T-cell (primary cell): ENCODE measurements at places on chromosomes 5 and 9. TPM values are rescaled to one million over a fixed set of nuclear protein-coding genes. Genes with fewer than 3 reads are reported as not detected.

- no peak overlapping the region for H3K27ac ChIP-seq
- peaks cover 16% of the 10 kb centered on the region for H3K4me1 ChIP-seq
- no peaks in the 10 kb centered on the region for H3K27me3 ChIP-seq
- DNase-seq, result peak; percentile 37
- no peaks in the 10 kb centered on the region for H3K36me3 ChIP-seq
- no peak overlapping the region for H3K4me3 ChIP-seq
Observed at GRCh38 chr5:133932441-133933168, 35.8 kb downstream of the C5orf15 start.

- DNase-seq, result no peak
- no peaks in the 10 kb centered on the region for H3K27me3 ChIP-seq
- no peak overlapping the region for H3K4me3 ChIP-seq
- H3K27ac ChIP-seq, result no peak overlapping the region
- peaks cover 2% of the 10 kb centered on the region for H3K36me3 ChIP-seq
Observed at GRCh38 chr9:76067696-76068095, 177.2 kb downstream of the PCSK5 start.

DNA sequence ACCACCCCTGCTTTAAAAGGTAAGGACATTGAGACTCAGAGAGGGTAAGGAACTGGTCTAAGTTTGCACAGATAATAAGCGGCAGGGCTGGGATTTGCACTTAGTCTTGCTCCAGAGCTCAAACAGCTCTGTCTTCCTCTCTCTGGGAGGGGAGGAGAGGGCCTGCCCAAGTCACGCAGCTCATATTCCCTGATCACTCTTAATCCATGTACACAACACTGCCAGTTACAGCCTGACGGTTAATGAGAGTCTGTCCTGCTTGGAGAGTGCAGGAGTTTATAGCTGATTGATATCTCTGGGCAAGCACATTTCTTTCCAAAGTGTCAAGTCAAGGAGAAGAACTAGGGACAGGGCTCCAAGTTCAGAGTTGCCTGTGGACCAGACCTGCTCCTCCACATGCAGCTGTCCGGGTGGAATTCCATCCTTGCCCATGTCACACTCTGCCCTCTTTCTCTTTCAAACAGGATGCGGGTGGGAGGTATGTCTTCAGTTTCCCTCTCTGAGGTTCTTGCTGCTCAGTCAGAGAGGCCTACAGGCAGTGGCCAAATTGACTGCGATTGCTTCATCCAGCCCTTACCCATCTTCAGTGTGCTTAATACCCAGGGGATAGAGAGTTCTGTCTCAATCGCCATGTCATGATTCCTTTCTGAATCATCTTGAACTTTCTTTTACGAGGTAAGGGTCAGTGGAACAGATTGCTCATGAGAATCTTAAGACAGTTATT is 54.5 kb downstream of the GALNT12 start:
- DNase-seq, result no peak
- H3K27ac ChIP-seq, result no peak overlapping the region
- no peak overlapping the region for H3K4me3 ChIP-seq
- H3K36me3 ChIP-seq, result no peaks in the 10 kb centered on the region
- peaks cover 18% of the 10 kb centered on the region for H3K27me3 ChIP-seq

DNA sequence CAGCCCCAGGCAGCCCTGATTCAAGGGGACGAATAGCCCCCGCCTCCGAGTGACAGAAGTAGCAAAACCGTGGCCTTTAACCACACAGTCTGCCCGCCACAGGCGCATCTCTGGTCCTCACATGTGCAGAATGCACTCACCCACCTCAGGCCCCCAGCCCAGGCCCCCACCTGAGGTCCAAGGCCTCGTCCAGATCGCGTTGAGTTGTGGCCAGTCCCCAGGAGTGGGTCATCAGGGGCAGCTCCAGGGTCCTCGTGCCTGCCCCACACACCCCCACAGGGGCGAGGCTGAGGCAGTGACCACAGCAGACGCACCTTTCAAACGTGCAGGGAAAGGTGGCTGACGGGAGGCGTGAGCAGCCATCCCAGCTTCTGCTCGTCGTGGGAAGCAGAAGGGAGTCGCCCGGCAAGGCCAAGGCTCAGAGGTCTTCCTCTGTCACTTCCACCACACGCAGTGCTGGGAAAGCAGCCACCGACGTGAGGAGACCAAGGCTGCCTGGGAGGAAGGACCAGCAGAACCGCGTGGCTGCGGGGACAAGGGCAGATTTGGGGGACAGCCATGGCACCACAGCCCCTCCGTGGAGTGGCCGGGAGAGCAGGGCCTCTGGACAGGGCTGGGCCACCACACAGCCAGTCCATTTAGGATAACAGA is 77.8 kb upstream of the OTULINL start:
- peaks cover 5% of the 10 kb centered on the region for H3K36me3 ChIP-seq
- H3K27me3 ChIP-seq, result no peaks in the 10 kb centered on the region
- H3K4me3 ChIP-seq, result no peak overlapping the region
- H3K4me1 ChIP-seq, result no peaks in the 10 kb centered on the region
- no peak for DNase-seq

GRCh38 chr9:114757984-114758383 is 47.9 kb downstream of the TNFSF15 start:
- no peaks in the 10 kb centered on the region for H3K36me3 ChIP-seq
- H3K27me3 ChIP-seq, result no peaks in the 10 kb centered on the region
- H3K4me1 ChIP-seq, result peaks cover 12% of the 10 kb centered on the region
- no peak overlapping the region for H3K27ac ChIP-seq
- no peak for DNase-seq

DNA sequence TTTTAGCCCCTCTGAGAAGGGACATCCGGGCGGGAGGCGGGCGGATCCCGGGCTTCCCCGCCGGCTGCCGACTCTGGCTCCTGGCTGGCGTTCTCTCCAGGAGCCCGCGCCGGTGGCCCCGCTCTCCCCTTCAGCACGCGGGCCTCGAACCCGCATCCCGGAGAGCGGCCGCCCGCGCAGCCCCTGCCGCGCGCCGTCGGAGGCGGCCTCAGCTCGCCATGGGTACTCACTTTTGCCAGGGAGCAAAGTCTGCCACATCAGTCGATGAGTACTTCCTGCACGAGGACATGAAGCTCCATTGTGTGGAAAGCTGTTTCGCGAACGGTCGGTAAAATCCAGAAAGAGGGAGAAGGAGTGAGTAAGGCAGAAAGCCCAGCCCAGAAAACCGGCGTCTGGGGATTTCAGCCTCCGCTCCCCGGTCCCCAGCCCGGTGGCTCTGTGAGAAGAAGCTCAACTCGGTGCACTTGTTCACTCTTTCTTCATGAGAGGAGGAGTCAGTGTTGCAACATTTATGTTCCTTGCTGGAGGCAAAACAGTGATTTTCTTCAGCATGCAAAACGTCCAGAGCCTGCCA is at the start of gene PRLR:
Gene PRLR, minus strand, starts transcription at position 450 of the 574 bp plus-strand sequence. CDS start 140,867 bp downstream, outside the sequence.
- DNase-seq, result no peak
- H3K36me3 ChIP-seq, result no peaks in the 10 kb centered on the region
- H3K27ac ChIP-seq, result no peak within 1 kb of the TSS
- H3K4me3 ChIP-seq, result no peak within 1 kb of the TSS
- peaks cover 18% of the 10 kb centered on the region for H3K27me3 ChIP-seq

DNA sequence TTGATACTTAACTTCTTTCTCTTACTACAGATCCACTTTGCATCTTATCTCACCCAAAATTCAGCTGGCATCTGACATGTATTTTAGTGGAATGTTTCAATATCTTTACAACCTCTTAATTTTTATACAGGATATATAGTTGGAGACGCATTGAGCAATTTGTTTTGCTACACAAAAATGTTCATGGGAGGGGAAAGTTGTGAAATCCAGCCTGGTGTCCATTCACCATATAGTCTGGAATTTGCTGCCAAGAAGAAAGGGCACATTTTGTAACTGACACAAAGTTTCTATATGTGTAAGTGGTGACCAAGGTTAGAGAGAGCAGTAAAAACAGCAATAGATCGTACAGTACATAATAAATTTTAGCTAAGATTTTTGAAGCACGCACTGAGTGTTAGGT is 14.0 kb upstream of the CHD1 start:
- no peak for DNase-seq
- H3K4me1 ChIP-seq, result no peaks in the 10 kb centered on the region
- H3K27ac ChIP-seq, result no peak overlapping the region
- no peaks in the 10 kb centered on the region for H3K36me3 ChIP-seq
- no peak overlapping the region for H3K4me3 ChIP-seq

Gene LVRN
- total RNA-seq, result 0.12 TPM

DNA sequence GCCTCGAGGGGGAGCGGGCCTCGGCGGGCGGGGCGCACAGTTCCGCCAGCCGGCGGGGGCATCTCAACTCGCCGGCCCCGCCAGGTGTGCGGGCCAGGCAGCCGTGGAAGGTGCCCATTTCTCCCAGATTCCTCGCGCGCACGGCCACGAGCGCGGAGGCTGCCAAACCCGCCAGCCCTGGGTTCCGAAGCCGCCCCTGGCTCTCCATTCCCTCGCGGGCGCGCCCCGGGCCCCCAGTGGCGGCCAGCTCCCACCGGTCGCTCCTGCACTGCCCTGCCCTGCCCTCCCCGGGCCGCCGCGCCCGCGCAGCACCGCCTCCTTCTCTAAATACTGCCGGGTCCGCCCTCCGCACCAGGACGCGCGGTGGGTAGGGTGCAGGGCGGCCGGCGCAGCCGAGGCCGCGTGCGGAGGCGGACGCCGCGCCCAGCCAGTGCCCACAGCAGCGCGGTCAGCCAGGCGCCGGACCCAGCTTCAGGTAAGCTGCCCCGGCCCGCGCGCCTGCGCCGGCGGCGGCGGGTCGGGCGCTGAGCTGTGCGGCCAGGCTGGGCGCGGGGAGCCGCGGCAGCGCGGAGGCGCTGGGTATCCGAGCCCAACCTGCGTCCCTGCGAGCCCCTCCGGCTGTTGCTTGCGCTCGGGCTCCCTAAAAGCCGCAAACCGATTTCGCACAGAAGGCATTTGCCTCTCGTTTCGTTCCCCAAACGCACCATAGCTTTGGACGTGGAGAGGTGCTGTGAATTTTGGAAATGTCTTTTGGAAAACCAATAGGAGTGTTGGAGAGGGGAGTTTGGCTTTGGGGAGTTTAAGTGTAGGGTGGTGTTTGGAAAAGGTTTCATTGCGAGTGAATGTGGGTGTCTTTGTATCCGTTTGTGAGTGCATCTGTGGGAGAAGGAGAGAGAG is at the start of gene TMEM171:
Gene TMEM171, plus strand, starts transcription at position 354 of the 897 bp plus-strand sequence. CDS start 2,799 bp downstream, outside the sequence.
- H3K4me3 ChIP-seq, result no peak within 1 kb of the TSS
- no peak within 1 kb of the TSS for H3K27ac ChIP-seq
- no peaks in the 10 kb centered on the region for H3K36me3 ChIP-seq

Gene PTPN3
- total RNA-seq, result 0.05 TPM

DNA sequence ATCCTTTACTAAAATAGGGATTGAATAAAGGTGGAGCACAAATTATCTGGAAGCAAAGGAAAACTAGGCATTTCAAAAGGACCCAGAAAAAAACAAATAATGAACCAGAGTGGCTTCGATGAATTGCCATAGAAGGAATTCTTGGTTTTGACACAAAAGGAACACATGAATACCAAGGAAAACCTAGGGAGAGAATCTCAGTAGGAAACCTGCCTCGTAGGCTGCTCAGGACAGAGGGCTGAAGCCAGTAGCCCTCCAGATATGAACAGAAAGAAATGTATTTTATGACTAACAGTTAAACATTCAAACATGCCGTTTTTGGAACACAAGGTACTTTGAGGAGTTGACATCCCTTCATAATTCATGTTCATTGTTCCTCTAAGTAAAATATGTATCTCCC is 245.5 kb downstream of the SLF1 start:
- H3K4me3 ChIP-seq, result no peak overlapping the region
- no peak overlapping the region for H3K27ac ChIP-seq
- H3K27me3 ChIP-seq, result no peaks in the 10 kb centered on the region

Gene SVEP1
- total RNA-seq, result 0.12 TPM

- no peak for DNase-seq
- no peak overlapping the region for H3K4me3 ChIP-seq
- H3K4me1 ChIP-seq, result no peaks in the 10 kb centered on the region
- H3K27ac ChIP-seq, result no peak overlapping the region
- H3K36me3 ChIP-seq, result no peaks in the 10 kb centered on the region
- H3K27me3 ChIP-seq, result no peaks in the 10 kb centered on the region
Observed at GRCh38 chr5:22621084-22621483, 232.1 kb downstream of the CDH12 start.

DNA sequence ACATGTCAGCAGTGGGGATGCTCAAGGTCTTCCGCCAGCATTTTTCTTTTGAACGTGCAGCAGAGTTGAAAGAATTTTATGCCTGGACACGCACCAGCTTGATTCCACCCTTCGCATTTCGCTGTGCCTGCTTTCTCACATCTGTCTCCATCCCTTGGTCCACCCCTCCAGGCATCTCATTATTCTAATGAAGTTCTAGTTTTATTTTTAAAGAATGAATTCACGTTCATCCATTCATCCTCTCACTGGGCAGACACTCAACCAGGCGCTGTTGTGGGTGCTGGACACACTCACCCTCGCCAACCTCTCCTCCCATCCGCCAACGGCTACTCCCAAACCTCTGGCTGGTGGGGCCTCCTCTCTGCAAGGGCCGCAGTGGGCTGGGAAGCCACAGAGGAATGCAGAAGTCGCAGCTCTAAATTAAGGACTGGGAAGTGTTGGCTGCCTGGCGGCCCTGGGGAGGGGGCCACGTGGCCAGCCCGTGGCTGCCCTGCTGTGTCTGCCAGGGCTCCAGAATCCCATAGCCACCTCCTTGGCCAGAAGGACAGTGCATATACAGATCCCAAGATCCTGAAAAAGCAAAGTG is 6.7 kb downstream of the SUSD3 start:
- H3K4me1 ChIP-seq, result peaks cover 43% of the 10 kb centered on the region
- no peaks in the 10 kb centered on the region for H3K27me3 ChIP-seq
- H3K36me3 ChIP-seq, result peaks cover 30% of the 10 kb centered on the region
- no peak for DNase-seq
- H3K27ac ChIP-seq, result peak overlapping the region; percentile 83

Gene SMIM27
- total RNA-seq, result 33.5 TPM

GRCh38 chr9:4615251-4615650 is 46.8 kb upstream of the PLPP6 start:
- peaks cover 6% of the 10 kb centered on the region for H3K4me1 ChIP-seq
- no peaks in the 10 kb centered on the region for H3K36me3 ChIP-seq
- no peak overlapping the region for H3K4me3 ChIP-seq
- no peak overlapping the region for H3K27ac ChIP-seq

DNA sequence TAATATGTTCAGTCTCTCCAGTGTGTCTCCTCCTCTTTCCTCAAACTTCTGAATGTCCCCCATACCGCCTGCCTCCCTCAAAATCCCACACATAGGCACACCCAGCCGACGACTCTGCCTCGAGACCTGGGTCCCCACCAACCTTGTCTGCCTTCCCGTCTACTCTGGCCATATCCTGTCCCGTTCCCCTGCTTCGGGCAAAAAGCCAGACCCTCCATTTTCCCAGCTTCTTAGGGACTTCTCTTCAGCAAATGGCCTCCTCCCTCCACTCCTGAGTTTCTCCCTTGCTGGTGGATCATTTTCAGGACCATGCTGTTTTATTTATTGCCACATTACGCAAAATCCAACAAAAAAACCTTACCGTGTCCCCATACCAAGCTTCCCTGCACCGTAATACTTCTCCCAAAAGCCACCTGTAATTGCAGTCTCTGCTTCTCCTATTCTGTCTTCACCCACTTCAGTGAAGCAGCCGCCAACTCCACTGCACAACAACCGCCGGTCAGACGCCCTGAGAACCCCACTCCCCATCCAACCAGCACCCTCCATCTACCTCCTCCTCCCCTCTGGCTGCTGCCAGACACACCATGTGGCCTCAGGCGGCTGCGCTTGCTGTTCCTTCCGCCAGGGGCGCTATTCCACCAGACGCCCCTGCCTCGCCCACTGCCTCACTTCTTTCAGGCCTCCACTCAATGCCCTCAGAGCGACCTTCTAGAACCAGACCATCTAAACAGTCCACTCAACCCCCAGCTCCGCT is 117.0 kb downstream of the TRPM6 start:
- H3K27ac ChIP-seq, result no peak overlapping the region
- no peaks in the 10 kb centered on the region for H3K4me1 ChIP-seq
- peak; percentile 4 for DNase-seq
- H3K36me3 ChIP-seq, result no peaks in the 10 kb centered on the region

GRCh38 chr5:40333459-40334241 is 346.1 kb upstream of the PTGER4 start:
- DNase-seq, result no peak
- H3K36me3 ChIP-seq, result no peaks in the 10 kb centered on the region
- H3K27me3 ChIP-seq, result no peaks in the 10 kb centered on the region
- peaks cover 9% of the 10 kb centered on the region for H3K4me1 ChIP-seq
